Stimulated activated CD4-positive, alpha-beta T cell treated with anti-CD3 and anti-CD28 coated beads, Interleukin-2, amount 100 ng/mL, for 24 hours (primary cell): ENCODE measurements at places on chromosomes 1 and 21.

- no peak for DNase-seq
Observed at GRCh38 chr1:40853113-40853884, 8.9 kb downstream of the CITED4 start.

DNA sequence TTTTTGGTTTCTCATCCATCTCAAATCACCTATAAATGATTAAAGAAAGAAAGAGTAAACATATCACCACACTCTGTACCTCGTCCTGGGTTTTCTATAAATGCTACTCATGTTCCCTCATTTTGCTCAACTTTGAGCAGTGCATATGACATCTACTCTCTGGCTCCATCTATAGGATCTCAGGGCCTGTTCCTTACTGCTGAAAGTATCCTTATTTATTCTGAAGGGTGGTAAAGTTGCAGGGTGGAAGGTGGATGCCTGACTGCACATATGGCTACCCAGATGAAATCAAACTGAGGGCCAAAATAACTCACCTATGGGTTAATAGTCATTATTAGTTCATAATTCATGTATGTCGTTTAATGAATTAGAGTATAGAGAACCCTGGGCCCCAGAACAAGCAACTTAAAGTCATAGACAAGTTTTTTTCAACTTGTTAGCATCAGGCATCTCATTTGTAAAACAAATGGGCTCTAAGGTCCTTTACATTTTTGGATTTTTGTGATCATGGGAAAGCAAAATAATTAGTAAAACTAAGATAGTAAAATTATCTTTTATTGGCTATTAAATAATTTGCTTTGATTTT, 46.5 kb downstream of the NCF2 start:
- DNase-seq = no peak

GRCh38 chr1:194889310-194889709, 1702.9 kb upstream of the B3GALT2 start:
- no peak for DNase-seq

GRCh38 chr1:204075139-204075521, 2.2 kb downstream of the SOX13 start:
- no peak for DNase-seq

GRCh38 chr1:2411801-2412394, 466 bp downstream of the PEX10 start:
- no peak for DNase-seq

- DNase-seq = no peak
Observed at GRCh38 chr1:226634611-226635246, 86.2 kb downstream of the STUM start.

- DNase-seq = no peak
Observed at GRCh38 chr1:187326557-187326956, 497.8 kb downstream of the PLA2G4A start.
